ENCODE measurements at places on chromosomes 1 and 21. TPM values are rescaled to one million over a fixed set of nuclear protein-coding genes. Genes with fewer than 3 reads are reported as not detected.

GRCh38 chr21:36125512-36126207, 9.2 kb upstream of the CBR3 start:
- no peak for DNase-seq
- H3K4me3 ChIP-seq: no peak overlapping the region
- no peaks in the 10 kb centered on the region for H3K36me3 ChIP-seq
- peaks cover 49% of the 10 kb centered on the region for H3K4me1 ChIP-seq
- no peak overlapping the region for H3K27ac ChIP-seq

DNA sequence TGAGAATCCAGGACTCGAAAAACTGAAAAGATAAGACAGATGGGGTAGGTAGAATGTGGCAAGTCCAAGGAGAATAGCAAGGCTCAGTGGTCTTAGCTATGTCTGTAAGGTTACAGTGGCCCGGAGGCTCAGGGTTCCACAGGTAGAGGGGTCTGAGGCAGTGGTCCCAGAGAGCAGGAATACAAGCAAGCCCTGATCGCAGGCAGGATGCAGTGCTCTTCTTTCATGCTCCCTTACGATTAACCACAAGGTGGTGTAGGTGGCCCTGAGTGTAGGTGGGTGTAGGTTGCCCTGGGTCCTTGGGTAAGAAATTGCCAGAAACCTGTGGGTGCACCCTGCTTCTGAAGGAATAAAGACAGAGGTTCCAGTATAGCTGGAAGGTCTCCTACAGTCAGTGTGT, 99.1 kb upstream of the RAB3GAP2 start:
- H3K4me3 ChIP-seq: no peak overlapping the region
- no peaks in the 10 kb centered on the region for H3K4me1 ChIP-seq
- no peak overlapping the region for H3K27ac ChIP-seq
- no peak for DNase-seq
- H3K27me3 ChIP-seq: no peaks in the 10 kb centered on the region
- H3K36me3 ChIP-seq: no peaks in the 10 kb centered on the region

DNA sequence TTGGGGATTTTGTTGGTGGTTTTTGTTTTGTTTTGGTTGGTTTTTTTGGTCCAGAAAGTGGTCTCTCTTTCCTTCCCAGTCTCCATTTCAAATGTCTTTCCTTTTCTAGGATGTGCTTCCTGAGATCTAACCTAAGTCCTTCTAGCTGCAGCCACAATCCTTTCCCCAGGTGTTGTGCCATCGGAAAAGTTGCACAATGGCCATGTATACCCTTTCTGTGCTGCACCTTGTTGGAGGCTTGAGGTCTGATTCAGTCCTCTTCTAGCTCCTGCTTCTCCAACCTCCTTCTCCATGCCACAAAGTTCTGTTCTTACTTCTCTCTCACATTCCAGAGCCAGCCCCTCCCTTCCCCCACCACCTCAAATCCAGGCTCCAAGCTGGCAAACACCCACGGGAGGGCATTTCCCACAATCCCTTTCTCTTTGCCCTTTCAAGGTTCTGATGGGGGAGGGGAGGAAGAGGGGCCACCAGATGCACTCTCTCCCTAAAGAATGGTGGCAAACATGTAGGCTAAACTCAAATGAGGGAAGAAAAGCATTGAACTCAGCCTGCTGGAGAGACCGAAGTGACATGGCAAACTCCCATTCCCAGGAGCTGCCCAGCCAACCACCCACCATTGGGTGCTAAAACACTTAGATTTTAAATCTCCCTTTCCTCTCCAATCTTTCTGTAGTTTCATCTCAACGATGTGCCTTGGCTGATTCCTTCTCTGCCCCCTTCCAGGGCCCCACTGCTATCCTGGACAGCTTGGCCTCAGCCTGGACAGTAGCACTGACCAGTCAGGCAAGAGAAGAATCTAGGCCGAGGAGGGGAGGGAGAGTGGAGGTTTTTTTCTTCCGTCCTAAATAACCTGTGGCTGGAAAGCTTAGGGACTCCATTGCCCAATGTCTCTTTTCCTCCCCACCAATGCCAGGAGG, 2.9 kb downstream of the KCNJ10 start:
- H3K4me1 ChIP-seq: peaks cover 8% of the 10 kb centered on the region
- H3K27ac ChIP-seq: no peak overlapping the region
- peaks cover 72% of the 10 kb centered on the region for H3K27me3 ChIP-seq
- no peak for DNase-seq

DNA sequence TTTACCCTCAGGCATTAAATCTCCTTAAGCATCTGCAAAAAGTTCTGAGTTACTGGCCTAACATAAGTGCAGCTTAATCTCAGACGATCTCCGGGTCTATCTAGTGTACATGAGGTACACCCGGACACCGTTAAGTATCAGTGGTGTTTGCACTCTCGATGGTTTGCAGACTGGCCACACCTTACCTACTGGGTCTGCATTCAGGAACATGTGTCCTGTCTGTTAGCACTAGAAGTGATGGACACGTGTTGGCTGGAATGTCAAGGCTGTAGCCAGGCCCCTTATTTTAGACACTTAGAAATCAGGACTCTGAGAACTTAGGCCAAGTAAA, 783 bp upstream of the AGL start:
- H3K36me3 ChIP-seq: no peaks in the 10 kb centered on the region
- peaks cover 3% of the 10 kb centered on the region for H3K4me1 ChIP-seq
- no peaks in the 10 kb centered on the region for H3K27me3 ChIP-seq
- DNase-seq: no peak
- H3K27ac ChIP-seq: no peak overlapping the region

- no peaks in the 10 kb centered on the region for H3K36me3 ChIP-seq
- no peak overlapping the region for H3K4me3 ChIP-seq
- H3K4me1 ChIP-seq: no peaks in the 10 kb centered on the region
- no peak for DNase-seq
- no peak overlapping the region for H3K27ac ChIP-seq
- no peaks in the 10 kb centered on the region for H3K27me3 ChIP-seq
Measured at GRCh38 chr1:212977781-212978645, 27.7 kb downstream of the VASH2 start.

DNA sequence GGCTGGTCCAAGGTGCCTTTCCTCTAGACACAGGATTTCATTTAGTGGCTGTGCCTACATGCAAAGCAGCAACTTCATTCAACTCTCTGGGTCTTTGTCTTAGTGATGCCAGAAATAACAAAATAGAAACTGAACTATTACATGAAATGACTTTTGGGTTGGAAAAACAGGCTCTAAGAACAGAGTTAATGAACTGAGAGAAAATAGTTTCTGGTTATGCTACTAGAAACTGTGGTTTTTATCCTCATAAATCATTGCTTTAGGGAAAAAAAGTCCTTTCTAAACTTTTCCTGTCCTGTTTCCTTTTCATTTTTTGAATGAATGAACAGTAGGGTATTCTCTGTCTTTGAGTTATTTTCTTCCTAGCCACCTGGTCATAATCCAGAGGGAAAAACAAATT, 424.0 kb downstream of the KIF26B start:
- DNase-seq: no peak
- no peaks in the 10 kb centered on the region for H3K27me3 ChIP-seq
- H3K36me3 ChIP-seq: no peaks in the 10 kb centered on the region
- H3K27ac ChIP-seq: no peak overlapping the region

DNA sequence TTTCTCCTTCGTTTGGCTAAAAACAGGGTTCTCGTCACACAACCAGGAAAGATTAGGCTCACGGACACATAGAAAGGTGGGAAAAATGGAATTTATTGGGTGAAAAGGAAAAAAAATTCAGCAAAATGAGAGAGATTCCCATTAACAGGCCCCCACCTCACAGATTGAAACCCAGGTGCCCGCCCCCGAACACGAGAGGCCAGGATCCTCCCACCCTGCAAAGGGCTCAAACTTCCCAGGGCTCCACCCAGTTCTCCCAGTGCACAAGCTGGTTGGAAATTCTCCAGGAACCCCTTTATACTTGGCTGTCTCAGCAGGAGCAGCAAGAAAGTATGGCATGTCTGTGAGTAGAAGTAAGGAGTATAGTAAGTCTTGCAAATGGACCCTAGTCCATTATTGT, 499.7 kb downstream of the RWDD3 start:
- DNase-seq: no peak
- no peaks in the 10 kb centered on the region for H3K36me3 ChIP-seq
- H3K4me1 ChIP-seq: no peaks in the 10 kb centered on the region
- no peak overlapping the region for H3K4me3 ChIP-seq

- H3K4me1 ChIP-seq: peaks cover 5% of the 10 kb centered on the region
- DNase-seq: no peak
- no peaks in the 10 kb centered on the region for H3K27me3 ChIP-seq
- peaks cover 4% of the 10 kb centered on the region for H3K36me3 ChIP-seq
Measured at GRCh38 chr1:169307176-169307575, 60.4 kb downstream of the NME7 start.

GRCh38 chr1:150981805-150982712, at the start of gene ANXA9:
Gene ANXA9, plus strand, starts transcription at chr1:150982292. Its CDS starts 814 bp downstream, at chr1:150983106.
- no peaks in the 10 kb centered on the region for H3K27me3 ChIP-seq
- H3K4me1 ChIP-seq: peaks cover 25% of the 10 kb centered on the region
- no peak within 1 kb of the TSS for H3K27ac ChIP-seq
- DNase-seq: no peak

GRCh38 chr1:205248793-205249601, 21.3 kb downstream of the TMCC2 start:
- peak; percentile 46 for DNase-seq
- no peaks in the 10 kb centered on the region for H3K27me3 ChIP-seq
- peaks cover 21% of the 10 kb centered on the region for H3K4me1 ChIP-seq
- no peaks in the 10 kb centered on the region for H3K36me3 ChIP-seq
- H3K27ac ChIP-seq: no peak overlapping the region

- H3K27ac ChIP-seq: no peak overlapping the region
- no peaks in the 10 kb centered on the region for H3K27me3 ChIP-seq
Measured at GRCh38 chr1:74502858-74503257, 9.6 kb downstream of the LRRC53 start.

DNA sequence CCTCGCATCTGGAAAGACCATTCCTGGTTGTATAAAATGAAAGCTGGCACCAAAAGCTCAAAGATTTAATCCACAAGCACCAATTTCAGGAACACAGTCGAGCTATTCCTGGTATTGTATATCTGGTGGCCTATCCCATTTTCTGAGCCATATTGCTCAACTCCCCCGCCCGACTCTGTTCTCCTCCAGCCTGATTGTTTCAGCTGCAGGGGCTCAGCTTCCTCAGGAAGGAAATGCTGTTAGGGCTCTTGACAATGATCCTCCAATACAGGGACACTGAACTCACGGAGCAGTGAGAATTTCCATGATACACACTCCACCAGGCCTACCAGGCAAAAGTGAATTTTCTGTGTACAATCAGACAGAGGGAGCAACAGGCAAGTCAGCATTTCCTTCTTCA, 16.9 kb upstream of the TDRD10 start:
- DNase-seq: no peak
- no peak overlapping the region for H3K27ac ChIP-seq
- no peak overlapping the region for H3K4me3 ChIP-seq
- H3K36me3 ChIP-seq: no peaks in the 10 kb centered on the region
- peaks cover 14% of the 10 kb centered on the region for H3K27me3 ChIP-seq

Gene PYGO2
- 20.0 TPM for total RNA-seq

Gene RGS4
- 3.4 TPM for total RNA-seq

Gene BMP8B
- total RNA-seq: 0.08 TPM

Gene CAPN8
- total RNA-seq: not detected

Gene HECTD3
- 30.4 TPM for total RNA-seq

Gene CGN
- total RNA-seq: 1.2 TPM

Gene CD160
- 0.18 TPM for total RNA-seq

Gene C4BPA
- not detected for total RNA-seq

Measured in SJSA1 (cell line).